ENCODE measurements at places on chromosomes 13 and 19. TPM values are rescaled to one million over a fixed set of nuclear protein-coding genes. Genes with fewer than 3 reads are reported as not detected.

The ACP7 gene
- total RNA-seq, result not detected

GRCh38 chr13:69296130-69296529 is 811.5 kb upstream of the ATXN8OS start:
- no peak for DNase-seq

GRCh38 chr13:29428310-29429181 is 166.9 kb downstream of the SLC7A1 start:
- DNase-seq, result peak; percentile 17

DNA sequence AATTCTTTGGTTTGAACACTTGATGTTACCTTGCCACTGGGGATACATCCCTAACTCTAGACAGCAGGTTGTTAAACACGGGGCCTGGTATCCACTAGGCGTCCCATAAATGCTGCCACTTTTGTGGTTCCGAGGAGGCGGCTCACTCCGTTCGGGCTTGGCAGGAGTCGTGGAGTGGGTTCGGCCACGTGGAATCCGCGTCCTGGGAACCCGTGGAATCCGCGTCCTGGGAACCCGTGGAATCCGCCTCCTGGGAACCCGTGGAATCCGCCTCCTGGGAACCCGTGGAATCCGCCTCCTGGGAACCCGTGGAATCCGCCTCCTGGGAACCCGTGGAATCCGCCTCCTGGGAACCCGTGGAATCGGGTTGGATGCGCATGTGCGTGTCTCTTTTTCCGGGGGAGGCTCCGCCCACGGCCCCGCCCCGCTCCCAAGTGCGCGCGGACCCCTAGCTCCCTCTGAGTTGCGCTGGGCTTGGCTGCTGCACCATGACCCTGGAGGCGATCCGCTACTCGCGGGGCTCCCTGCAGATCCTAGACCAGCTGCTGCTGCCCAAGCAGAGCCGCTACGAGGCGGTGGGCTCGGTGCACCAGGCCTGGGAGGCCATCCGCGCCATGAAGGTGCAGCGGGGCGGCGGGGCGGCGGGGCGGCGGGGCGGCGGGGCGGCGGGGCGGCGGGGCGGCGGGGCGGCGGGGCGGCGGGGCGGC is at the start of gene MRI1:
Gene MRI1 (plus strand): TSS at position 422 of the 707 bp plus-strand sequence. CDS start 67 bp downstream, at position 489.
- peak; percentile 77 for DNase-seq

The BRME1 gene
- total RNA-seq, result 5.5 TPM

DNA sequence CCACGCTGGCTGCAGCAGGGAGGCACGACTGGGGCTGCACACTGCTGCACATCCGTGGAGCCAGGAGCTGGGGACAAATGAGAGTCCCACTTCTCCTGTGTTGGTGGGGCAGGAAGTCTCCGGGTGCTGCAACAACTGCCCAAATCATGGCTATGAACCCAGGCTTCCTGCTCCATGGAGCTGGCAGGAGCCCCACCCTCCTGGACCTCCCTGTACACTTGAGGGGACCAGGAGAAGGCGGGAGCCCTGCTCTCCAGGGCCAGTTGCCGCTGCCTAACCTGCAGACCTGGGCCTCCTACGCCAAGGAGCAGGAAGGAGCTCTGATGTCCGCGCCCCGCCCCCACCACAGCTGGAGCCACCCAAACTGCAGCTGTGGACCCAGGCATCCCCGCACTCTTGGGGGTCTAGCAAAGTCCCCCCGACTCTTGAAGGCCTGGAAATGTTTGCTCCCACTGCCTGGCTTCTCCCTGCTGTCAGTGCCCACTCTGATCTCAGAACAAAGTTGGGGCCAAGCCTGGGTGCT is 752.1 kb upstream of the PCDH20 start:
- DNase-seq, result no peak

DNA sequence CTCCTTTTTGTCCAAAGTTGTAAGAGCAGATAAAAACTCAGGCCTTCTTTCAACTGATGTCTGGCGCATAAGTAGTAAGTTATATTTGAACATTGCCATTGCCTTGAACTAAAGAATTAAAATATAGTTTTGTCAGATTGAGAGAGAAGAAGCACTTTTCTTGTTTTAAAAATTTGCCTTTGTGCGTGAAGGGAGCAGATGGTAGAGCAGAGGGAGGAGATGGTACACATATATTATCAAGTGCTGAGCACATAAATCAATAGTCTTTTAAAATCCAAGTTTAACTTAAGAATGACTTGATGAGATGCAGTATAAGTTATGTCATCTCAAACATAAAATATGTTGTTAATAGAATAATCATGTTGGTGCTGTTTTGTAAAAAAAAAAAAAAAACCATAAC is 504.6 kb upstream of the KLHL1 start:
- no peak for DNase-seq

DNA sequence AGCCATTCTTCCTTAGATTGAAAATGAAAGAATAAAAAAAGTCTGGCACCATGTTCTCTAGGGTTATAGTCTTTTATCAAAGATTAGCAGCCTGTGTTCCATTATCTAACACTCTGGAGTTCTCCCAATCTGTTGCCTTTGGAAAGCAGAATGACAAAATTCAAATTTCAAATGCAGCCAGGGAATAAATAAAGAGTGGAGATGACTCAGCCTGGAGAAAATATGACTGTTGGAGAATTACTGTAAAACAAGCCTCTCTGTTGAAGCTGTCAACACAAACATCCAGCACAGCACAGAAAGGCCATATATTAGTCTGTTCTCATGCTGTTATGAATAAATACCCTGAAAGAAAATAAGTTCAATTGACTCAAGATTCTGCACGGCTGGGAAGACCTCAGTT is 650.5 kb upstream of the SLC10A2 start:
- no peak for DNase-seq

The PDX1 gene
- total RNA-seq, result not detected

DNA sequence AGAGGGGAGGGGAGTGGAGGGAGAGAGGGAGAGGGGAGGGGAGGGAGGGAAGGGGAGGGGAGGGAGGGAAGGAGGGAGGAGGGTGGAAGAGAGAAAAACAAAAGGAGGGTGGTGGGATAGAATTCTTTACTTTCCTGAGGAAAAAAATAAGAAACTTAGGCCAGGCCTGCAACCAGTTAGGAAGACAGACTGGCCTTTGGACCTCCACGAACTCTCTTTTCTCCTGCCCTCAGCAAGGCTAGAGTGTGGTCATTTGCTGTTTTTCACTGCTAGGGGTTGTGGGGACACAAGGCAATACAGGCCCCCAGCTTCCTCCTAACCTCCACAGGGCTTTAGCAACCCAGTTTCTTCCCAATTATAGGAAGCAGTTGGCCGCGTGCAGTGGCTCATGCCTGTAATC is 4.2 kb downstream of the CCDC8 start:
- DNase-seq, result no peak

DNA sequence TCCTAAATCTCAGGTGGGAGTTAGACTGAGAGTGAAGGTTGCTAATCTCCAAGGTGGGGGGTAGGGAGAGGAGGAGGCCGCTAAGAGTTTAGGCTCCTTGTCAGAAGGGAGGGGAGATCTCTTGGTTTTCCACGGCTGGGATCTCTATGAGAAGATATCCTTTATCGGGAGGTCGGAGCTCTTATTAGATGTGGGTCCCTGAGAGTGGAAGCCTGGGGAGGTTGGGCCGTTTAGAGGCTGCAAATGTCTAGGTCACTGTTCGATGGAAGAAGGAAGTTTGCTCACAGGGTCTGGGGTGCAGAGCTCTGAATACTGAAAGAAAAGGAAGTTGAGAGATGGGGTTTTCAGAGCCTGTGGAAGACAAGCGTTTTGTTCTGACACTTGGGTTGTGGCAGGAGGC is 3.8 kb downstream of the MYADM start:
- no peak for DNase-seq

DNA sequence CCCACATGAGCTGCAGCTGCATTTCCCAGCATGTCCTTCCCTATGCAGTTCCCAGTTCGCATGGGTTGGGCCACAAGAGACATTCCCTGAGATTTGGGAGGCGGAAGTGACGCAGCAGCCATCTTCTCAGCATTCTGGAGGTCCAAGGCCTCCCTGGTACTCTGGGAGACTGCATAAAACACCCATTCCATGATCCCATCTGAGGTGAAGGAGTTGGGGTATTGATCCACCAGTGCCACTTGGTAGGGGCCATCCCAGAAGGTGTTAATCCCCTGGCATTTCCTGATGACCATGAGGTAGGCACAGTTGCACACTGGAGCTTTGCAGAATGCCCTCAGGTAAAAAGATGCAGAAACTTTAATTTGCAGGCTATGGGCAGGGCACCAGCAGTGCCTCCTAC is 25.4 kb downstream of the POP4 start:
- no peak for DNase-seq

GRCh38 chr13:58573743-58574142 is 942.2 kb downstream of the PCDH17 start:
- no peak for DNase-seq

DNA sequence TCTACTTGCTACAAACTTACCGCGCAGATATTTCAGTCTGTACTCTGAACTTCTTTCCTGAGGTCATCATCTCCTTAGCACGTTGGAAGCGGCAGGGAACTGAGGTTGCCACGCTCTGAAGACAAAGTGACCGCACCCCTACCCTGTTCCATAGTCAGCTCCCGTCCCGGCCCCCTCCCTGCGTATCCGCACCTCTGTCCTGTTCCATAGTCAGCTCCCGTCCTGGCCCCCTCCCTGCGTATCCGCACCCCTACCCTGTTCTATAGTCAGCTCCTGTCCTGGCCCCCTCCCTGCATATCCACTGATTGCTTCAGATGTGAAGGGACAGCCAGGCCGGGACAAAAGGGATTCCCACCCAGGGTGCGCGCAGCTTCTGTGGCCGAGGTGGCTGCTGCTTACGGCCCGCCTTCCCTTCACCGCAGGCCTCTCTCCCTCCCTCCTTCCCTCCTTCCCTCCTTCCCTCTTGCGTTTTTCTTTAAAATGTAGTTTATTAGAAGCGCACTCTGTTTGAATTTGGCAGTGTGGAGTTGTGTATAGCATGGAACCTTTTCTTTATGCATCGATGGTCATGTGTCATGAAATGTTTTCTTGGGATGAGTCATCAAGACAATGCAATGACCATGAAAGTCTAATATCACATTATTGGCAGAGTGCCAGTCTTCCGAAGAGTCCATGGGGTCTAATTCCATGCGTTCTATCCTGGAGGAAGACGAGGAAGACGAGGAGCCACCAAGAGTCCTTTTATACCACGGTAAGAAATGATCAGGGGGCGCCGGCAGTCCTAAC is 21.9 kb upstream of the NDUFS7 start:
- no peak for DNase-seq

DNA sequence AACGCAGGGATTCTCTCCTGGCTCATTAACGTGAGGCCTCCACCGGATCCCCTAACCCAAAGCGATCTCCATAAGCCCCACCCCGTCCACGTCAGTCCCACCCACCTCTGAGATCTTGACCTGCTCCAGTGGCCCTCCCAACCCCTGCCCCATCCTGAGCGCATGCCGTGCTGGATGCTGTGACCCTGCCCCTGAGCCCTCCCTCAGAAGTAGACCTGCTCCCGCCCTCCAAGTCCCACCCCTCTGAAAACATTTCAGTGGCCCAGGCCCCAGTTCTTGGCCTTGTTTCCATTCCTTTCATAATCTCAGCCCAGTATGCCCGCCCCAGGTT is 19.9 kb downstream of the LMTK3 start:
- DNase-seq, result no peak

- no peak for DNase-seq
These were observed 43.7 kb upstream of the ENOX1 start for GRCh38 chr13:43830497-43830881.

DNA sequence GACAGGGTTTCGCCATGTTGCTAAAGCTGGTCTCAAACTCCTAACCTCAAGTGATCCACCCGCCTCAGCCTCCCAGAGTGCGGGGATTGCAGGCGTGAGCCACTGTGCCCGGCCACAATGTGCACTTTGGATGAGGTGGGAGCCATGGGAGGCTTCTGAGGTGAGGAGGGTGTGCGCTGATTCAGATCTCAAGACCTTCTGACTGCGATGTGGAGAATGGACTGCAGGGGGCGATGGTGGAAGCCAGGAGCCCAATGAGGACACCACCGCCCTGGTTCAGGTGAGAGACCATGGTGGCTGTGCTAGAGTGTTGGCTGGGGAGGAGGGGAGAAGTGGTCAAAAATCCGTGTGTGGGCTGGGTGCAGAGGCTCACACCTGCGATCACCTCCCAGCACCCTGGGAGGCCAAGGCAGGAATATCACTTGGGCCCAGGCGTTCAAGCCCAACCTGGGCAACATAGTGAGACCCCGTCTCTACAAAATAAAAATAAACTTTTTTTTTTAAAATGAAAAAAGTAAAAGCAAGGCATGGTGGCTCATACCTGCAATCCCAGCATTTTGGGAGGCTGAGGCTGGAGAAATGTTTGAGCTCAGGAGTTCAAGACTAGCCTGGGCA is 5.6 kb downstream of the INAFM1 start:
- peak; percentile 81 for DNase-seq

DNA sequence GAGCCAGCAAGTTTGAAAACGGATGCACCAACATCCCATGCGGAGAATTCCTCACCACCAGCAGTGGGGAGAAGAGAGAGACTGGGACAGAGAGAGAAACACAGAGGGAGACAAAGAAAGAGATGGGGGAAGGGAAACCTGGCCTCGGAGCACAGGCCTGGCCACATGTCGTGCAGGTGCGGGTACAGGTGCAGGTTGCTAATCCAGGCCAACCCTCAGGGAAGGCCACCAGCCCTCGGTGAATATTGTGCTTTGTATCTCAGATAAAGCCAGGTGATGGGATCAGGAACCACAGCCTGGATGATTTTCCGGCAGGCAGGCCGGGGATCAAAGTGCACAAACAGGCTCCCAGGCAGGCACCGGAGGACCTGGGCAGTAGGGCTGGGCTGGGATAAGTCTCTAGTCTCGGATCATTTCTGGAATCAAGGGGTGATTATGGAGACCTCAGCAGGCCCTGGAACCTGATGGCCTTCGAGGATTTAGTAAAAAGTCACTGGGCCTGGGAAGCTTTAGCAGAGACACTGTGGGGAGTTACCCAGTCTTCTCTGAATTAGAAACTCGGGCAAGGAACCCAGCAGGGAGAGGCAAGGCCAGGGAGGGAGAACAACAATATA is 3.7 kb downstream of the GAS6 start:
- no peak for DNase-seq

DNA sequence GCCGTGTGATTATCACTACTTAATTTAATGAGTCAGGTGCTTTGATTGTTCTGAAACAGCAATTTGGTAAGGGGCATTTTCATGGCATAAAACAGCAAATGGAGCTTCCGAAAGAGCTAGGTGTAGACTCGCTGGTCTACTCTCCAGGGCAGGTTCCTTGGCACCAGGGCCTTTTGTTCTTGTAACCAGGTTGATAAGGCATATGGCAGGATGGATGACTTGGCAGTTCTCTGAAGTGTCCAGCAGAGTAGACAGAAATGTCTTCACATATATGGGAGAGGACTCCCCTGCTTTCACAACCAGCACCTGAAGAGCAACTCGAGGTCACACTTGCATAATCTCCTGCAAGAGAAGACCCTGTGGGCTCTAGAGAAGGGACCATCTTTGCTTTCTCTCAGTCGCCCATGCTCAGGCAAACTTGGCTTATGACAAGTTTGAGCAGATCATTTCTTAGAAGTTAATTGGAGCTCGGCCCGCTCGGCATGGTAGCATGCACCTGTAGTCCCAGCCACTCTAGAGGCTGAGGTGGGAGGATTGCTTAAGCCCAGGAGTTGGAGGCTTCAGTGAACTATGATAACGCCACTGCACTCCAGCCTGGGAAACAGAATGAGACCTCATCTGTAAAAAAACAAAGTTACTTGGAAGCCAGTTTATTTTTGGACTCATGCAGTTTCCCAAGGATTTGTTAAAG is 23.3 kb upstream of the WASF3 start:
- no peak for DNase-seq
